Activated B cell treated with CpG ODN at 0.5 μM for 24 hours (primary cell): ENCODE measurements at places on chromosomes 12 and 14. TPM values are rescaled to one million over a fixed set of nuclear protein-coding genes. Genes with fewer than 3 reads are reported as not detected.

REP15 gene
- total RNA-seq, result 0.35 TPM in 1 of 2 replicates, not detected in the other

EPS8 gene
- 0.73 and 0.89 TPM in 2 replicates for total RNA-seq

RPL10L gene
- not detected in 2 replicates for total RNA-seq

AKAP6 gene
- 0.53 and 1.2 TPM in 2 replicates for total RNA-seq

GPD1 gene
- total RNA-seq, result 0.46 and 0.60 TPM in 2 replicates

MAP1LC3B2 gene
- 1.0 and 1.9 TPM in 2 replicates for total RNA-seq

OVCH1 gene
- total RNA-seq, result not detected in 2 replicates
